Heart left ventricle (tissue), 16 donors: ENCODE measurements at places on chromosomes 4 and X. TPM values are rescaled to one million over a fixed set of nuclear protein-coding genes. Genes with fewer than 3 reads are reported as not detected.

GRCh38 chr4:150768497-150768896, 186.5 kb downstream of the MAB21L2 start:
- no peaks in the 10 kb centered on the region for H3K27me3 ChIP-seq
- peaks cover 3% of the 10 kb centered on the region for H3K4me1 ChIP-seq
- H3K4me3 ChIP-seq: no peak overlapping the region
- DNase-seq: no peak
- peaks cover 5% of the 10 kb centered on the region for H3K36me3 ChIP-seq
- no peak overlapping the region for H3K27ac ChIP-seq

- H3K27ac ChIP-seq: peak overlapping the region; percentile 71
- H3K36me3 ChIP-seq: no peaks in the 10 kb centered on the region
- H3K27me3 ChIP-seq: no peaks in the 10 kb centered on the region
- H3K4me3 ChIP-seq: peak overlapping the region; percentile 53
Measured at GRCh38 chrX:63350465-63350877, 661 bp downstream of the SPIN4 start.

- H3K36me3 ChIP-seq: no peaks in the 10 kb centered on the region
- H3K4me1 ChIP-seq: peaks cover 5% of the 10 kb centered on the region
- no peak overlapping the region for H3K4me3 ChIP-seq
- H3K27ac ChIP-seq: peak overlapping the region; percentile 28
- DNase-seq: peak; percentile 18
- H3K27me3 ChIP-seq: no peaks in the 10 kb centered on the region
Measured at GRCh38 chr4:61555789-61556188, 355.7 kb downstream of the ADGRL3 start.

DNA sequence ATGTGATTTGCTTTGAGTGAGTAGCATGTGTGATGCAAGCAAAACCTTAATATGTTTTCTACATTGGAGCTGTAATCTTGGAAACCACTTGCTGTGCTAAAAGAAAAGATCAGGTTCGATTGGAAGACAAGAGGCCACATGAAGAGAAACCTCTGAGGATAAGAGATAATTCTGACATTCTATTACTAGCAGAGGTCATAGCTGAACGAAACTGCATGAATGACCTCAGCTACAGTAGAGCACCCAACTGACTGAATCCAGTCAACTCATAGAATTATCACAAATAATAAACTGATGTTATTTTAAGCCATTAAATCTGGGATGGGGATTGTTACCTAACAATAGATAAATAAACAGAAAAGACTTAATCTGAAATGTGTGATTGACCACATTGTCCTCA, 147.1 kb downstream of the CAMK2D start:
- no peak for DNase-seq
- no peaks in the 10 kb centered on the region for H3K36me3 ChIP-seq
- H3K27ac ChIP-seq: peak overlapping the region; percentile 68
- no peaks in the 10 kb centered on the region for H3K27me3 ChIP-seq
- peaks cover 22% of the 10 kb centered on the region for H3K4me1 ChIP-seq
- H3K4me3 ChIP-seq: no peak overlapping the region

- H3K4me3 ChIP-seq: no peak overlapping the region
- no peaks in the 10 kb centered on the region for H3K27me3 ChIP-seq
- no peak overlapping the region for H3K27ac ChIP-seq
- H3K4me1 ChIP-seq: no peaks in the 10 kb centered on the region
- no peak for DNase-seq
Measured at GRCh38 chr4:145625677-145626622, 6.8 kb downstream of the MMAA start.

GRCh38 chr4:152643153-152644035, 36.4 kb downstream of the TMEM154 start:
- H3K27ac ChIP-seq: no peak overlapping the region
- H3K4me1 ChIP-seq: no peaks in the 10 kb centered on the region
- H3K4me3 ChIP-seq: no peak overlapping the region

GRCh38 chr4:91222014-91222413, 1081.8 kb upstream of the GRID2 start:
- no peak for DNase-seq
- H3K27ac ChIP-seq: no peak overlapping the region
- no peak overlapping the region for H3K4me3 ChIP-seq
- no peaks in the 10 kb centered on the region for H3K27me3 ChIP-seq
- no peaks in the 10 kb centered on the region for H3K36me3 ChIP-seq

GRCh38 chr4:151031831-151032605, 16.9 kb upstream of the LRBA start:
- no peak overlapping the region for H3K4me3 ChIP-seq
- H3K36me3 ChIP-seq: no peaks in the 10 kb centered on the region
- H3K27ac ChIP-seq: no peak overlapping the region
- no peaks in the 10 kb centered on the region for H3K27me3 ChIP-seq
- no peak for DNase-seq
- no peaks in the 10 kb centered on the region for H3K4me1 ChIP-seq

- no peaks in the 10 kb centered on the region for H3K27me3 ChIP-seq
- H3K36me3 ChIP-seq: no peaks in the 10 kb centered on the region
- H3K4me1 ChIP-seq: no peaks in the 10 kb centered on the region
- no peak overlapping the region for H3K27ac ChIP-seq
Measured at GRCh38 chr4:48031802-48032525, 15.4 kb downstream of the NIPAL1 start.

GRCh38 chrX:153766871-153767673, 3.0 kb downstream of the PLXNB3 start:
- H3K27ac ChIP-seq: no peak overlapping the region
- DNase-seq: no peak
- H3K36me3 ChIP-seq: no peaks in the 10 kb centered on the region
- no peaks in the 10 kb centered on the region for H3K27me3 ChIP-seq
- H3K4me1 ChIP-seq: peaks cover 12% of the 10 kb centered on the region
- H3K4me3 ChIP-seq: no peak overlapping the region

DNA sequence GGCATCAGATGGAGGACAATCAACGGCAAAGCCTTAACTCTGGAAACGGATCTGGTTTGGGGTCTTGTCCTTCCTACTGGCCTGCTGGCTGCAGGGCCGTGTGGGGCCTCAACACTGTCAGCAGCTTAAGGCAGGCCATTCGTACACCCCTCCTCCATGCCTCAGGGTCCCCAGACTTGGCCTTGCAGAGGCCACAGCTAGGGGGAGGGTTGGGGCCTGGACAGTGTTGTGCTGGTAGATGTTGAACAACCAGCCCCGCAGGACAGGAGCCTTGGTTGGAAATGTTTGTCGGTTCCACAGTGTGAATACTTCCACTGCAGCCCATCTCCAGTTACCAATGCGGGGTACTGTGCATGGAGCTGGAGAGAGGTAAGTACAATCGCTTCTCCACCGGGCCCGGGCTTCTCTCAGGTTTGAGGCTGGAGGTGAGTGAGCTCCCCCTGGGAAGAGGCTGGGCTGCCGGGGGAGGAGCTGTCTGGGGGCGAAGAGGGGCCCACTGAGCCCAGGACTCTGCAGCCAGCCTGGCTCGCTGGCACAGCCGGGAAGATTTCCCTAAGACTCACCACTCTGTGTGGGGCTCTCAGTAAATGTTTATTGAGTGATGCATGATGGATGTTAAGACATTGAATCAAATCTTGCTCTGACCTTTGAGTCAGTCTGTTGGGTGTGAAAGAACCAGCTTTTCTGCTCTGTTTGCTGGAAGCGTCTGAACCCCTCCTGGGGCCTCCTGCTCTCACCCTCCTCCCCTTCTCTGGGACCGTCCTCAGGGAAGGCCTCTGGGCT, 19.7 kb upstream of the GPR78 start:
- DNase-seq: no peak
- H3K4me3 ChIP-seq: no peak overlapping the region
- peaks cover 23% of the 10 kb centered on the region for H3K27me3 ChIP-seq
- H3K36me3 ChIP-seq: no peaks in the 10 kb centered on the region
- H3K27ac ChIP-seq: no peak overlapping the region

- H3K27me3 ChIP-seq: no peaks in the 10 kb centered on the region
- no peaks in the 10 kb centered on the region for H3K36me3 ChIP-seq
- peaks cover 15% of the 10 kb centered on the region for H3K4me1 ChIP-seq
- no peak overlapping the region for H3K4me3 ChIP-seq
- no peak for DNase-seq
Measured at GRCh38 chr4:87310691-87311335, 11.9 kb downstream of the HSD17B13 start.

DNA sequence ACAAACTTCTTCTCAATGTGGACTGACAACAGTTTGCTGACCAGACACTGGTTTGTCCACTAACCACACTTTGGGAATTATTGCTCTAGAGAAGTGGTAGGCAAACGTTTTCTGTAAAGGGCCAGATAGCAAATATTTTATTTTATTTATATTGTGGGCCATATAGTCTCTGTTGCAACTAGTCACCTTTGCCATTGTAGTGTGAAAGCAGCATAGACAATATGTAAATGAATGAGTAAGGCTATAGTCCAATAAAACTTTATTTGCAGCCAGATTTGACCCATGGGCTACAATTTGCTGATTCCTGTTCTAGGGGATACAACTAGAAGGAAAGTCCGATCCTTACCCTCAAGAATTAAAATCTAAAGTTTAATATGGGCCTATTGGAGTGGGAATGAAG, 14.5 kb downstream of the TSPAN7 start:
- no peaks in the 10 kb centered on the region for H3K4me1 ChIP-seq
- no peaks in the 10 kb centered on the region for H3K36me3 ChIP-seq
- H3K4me3 ChIP-seq: no peak overlapping the region
- no peak for DNase-seq
- no peak overlapping the region for H3K27ac ChIP-seq

DNA sequence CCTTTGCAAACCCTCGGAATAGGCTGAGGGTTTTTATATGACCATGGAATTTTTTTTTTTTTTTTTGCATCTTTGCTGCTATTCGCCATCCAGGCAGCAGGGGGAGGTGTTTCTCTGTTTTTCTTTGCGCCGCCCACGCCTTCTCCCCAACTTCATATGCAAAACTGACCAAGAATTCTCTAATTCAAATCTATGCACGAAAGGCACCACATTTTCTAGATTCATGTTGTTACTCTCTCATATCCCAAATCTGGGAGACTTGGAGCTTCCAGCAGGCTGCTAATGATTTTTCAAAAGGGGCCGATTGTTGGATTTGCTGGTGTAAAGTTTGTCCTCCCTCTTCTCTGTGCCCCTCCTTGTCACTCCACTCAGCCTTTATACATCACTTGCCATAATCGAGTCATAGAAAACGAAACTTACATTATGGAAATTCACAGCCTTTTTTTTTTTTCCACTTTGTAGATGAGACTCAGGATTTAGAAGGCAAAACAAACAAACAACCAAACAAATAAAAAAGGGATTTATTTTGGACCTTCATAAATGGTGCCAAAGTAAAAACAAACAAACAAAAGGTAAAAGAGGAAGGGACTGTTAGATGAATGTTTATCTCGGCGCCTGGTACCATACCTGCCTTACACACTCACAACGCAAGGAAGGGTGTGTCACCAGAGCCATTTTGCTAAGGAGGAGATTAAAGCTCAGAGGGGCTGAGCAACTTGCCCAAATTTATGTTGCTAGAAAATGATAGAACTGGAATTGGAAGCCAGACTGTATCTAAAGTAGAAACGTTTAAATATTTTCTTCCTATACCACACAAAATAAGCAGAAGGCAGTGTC, 29.3 kb upstream of the BOD1L1 start:
- H3K36me3 ChIP-seq: no peaks in the 10 kb centered on the region
- no peaks in the 10 kb centered on the region for H3K27me3 ChIP-seq
- peak; percentile 38 for DNase-seq
- no peak overlapping the region for H3K4me3 ChIP-seq
- no peak overlapping the region for H3K27ac ChIP-seq

DNA sequence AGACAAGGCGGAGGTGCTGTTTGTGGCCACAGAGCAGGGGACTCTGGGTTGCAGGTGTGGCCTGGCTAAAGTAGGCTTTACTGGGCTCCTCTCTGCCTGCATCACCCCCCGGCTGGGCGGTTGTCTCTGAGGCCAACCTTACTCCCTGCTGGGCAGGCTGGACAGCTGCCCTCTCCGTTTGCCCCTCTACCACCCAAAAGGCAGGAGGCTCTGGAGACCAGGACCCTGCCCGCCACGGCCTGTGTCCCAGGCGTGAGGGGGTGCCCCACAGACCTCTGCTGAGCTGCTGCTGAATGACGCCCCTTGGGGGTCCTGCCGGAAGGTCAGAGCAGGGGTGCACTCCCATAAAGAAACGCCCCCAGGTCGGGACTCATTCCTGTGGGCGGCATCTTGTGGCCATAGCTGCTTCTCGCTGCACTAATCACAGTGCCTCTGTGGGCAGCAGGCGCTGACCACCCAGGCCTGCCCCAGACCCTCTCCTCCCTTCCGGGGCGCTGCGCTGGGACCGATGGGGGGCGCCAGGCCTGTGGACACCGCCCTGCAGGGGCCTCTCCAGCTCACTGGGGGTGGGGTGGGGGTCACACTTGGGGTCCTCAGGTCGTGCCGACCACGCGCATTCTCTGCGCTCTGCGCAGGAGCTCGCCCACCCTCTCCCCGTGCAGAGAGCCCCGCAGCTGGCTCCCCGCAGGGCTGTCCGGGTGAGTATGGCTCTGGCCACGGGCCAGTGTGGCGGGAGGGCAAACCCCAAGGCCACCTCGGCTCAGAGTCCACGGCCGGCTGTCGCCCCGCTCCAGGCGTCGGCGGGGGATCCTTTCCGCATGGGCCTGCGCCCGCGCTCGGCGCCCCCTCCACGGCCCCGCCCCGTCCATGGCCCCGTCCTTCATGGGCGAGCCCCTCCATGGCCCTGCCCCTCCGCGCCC, 920 bp downstream of the HTT-AS start:
- H3K27me3 ChIP-seq: no peaks in the 10 kb centered on the region
- H3K4me3 ChIP-seq: peak overlapping the region; percentile 75
- H3K36me3 ChIP-seq: no peaks in the 10 kb centered on the region

GRCh38 chr4:133972586-133972985, 229.0 kb downstream of the PABPC4L start:
- no peak for DNase-seq
- no peak overlapping the region for H3K4me3 ChIP-seq
- no peaks in the 10 kb centered on the region for H3K27me3 ChIP-seq
- H3K36me3 ChIP-seq: no peaks in the 10 kb centered on the region
- H3K4me1 ChIP-seq: peaks cover 11% of the 10 kb centered on the region
- no peak overlapping the region for H3K27ac ChIP-seq

DNA sequence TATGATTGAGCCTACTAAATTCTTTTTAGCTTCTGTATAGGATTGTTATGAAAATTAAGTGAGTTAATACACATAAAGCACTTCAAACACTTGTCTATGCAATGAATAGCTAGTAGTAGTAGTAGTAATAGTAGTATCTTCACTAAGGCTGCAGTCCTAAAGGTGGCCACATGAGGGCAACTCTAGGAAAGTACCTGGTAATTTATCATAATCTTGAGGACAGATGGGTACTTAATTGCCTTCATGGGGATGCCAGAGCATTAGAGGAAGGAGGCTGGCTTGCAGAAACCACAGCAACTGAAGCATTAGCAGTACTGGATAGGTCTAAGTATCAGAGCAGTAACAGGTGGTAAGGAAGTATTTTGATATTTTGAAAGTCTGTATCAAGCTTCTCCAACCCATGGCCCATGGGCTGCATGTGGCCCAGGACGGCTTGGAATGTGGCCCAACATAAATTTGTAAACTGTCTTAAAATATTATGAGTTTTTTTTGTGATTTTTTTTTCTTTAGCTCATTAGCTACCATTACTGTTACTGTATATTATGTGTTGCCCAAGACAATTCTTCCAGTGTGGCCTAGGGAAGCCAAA, 17.3 kb downstream of the NIPAL1 start:
- no peaks in the 10 kb centered on the region for H3K4me1 ChIP-seq
- no peaks in the 10 kb centered on the region for H3K36me3 ChIP-seq
- DNase-seq: no peak
- H3K27ac ChIP-seq: no peak overlapping the region
- H3K4me3 ChIP-seq: no peak overlapping the region

SMIM10L2A gene
- 1.4 TPM for total RNA-seq

ZGRF1 gene
- 1.4 TPM for total RNA-seq

ARHGEF38 gene
- not detected for total RNA-seq

TBX22 gene
- total RNA-seq: not detected

CCDC120 gene
- 3.3 TPM for total RNA-seq

NEXMIF gene
- total RNA-seq: 0.66 TPM

MRPL1 gene
- total RNA-seq: 46.8 TPM

CT45A2 gene
- not detected for total RNA-seq

STPG2 gene
- total RNA-seq: not detected

C1QTNF7 gene
- 2.0 TPM for total RNA-seq
